ENCODE measurements at places on chromosomes 3 and 15. TPM values are rescaled to one million over a fixed set of nuclear protein-coding genes. Genes with fewer than 3 reads are reported as not detected.

The GNAT1 gene
- total RNA-seq = not detected

The FSTL1 gene
- total RNA-seq = 1,234 TPM

The LDHAL6B gene
- not detected for total RNA-seq

The OCA2 gene
- total RNA-seq = not detected

The BFSP2 gene
- not detected for total RNA-seq

The TRH gene
- not detected for total RNA-seq

The NLGN1 gene
- total RNA-seq = 5.6 TPM

Data from cardiac atrium fibroblast (primary cell).